ENCODE measurements at places on chromosomes 3 and 15. TPM values are rescaled to one million over a fixed set of nuclear protein-coding genes. Genes with fewer than 3 reads are reported as not detected.

- no peak for DNase-seq
These were observed 4.4 kb upstream of the ATOSA start for GRCh38 chr15:52683580-52683979.

Gene CCK
- total RNA-seq: not detected

DNA sequence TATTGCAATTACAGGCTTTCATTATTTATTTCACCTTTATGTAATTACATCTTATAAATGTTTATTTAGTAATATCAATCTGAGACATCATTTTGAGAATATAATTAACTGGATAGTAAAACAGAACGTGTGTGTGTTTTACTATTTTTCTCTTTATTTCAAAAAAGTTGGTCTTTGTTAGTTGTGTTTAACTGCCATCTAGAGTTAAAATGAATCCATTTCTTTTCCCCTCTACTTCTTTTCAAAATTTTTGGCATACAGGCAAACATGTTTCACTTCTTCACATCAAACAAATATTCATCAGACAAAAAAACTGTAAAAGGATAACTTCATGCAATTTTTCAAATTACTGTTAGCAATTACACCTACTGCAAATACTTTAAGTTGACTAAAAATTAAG is 61.1 kb downstream of the FEZF2 start:
- DNase-seq: no peak

- no peak for DNase-seq
These were observed 376.2 kb downstream of the EDEM1 start for GRCh38 chr3:5563537-5564277.

- DNase-seq: no peak
These were observed 324.6 kb upstream of the NR2F2 start for GRCh38 chr15:96005906-96006305.

- DNase-seq: peak; percentile 68
These were observed 26.3 kb upstream of the AADAC start for GRCh38 chr3:151787626-151788025.

- no peak for DNase-seq
These were observed 18.1 kb upstream of the SLC7A14 start for GRCh38 chr3:170603770-170604510.

GRCh38 chr15:90004252-90004651 is 3.1 kb downstream of the ZNF710 start:
- DNase-seq: no peak

GRCh38 chr3:193418576-193419373 is 40.2 kb upstream of the ATP13A5 start:
- peak; percentile 8 for DNase-seq

Gene TAGLN3
- not detected for total RNA-seq

DNA sequence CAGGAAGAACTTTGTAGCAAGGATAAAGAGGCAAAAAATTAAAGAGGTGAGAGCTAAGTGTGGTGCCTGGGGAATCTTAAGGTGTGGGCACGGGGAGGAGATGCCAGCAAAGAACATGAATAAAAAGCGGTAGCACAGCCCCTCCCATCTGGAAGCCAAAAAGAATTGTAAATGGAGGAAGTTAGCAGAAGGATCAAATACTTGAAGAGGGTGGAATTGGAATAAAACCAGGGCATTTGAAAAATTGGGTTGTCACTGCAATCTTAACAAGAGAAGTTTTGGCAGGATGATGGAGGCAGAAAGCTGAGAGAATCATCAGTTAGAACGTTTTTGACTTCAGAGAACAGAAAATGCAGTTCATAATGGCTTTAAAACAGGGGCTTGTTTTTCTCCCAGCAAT is 2.4 kb downstream of the CCR2 start:
- DNase-seq: peak; percentile 52

- no peak for DNase-seq
These were observed 56.3 kb upstream of the FSTL1 start for GRCh38 chr3:120506828-120507774.

Gene IGSF11
- total RNA-seq: under 0.01 TPM

- DNase-seq: no peak
These were observed 933.6 kb upstream of the ROBO1 start for GRCh38 chr3:80701349-80701748.

DNA sequence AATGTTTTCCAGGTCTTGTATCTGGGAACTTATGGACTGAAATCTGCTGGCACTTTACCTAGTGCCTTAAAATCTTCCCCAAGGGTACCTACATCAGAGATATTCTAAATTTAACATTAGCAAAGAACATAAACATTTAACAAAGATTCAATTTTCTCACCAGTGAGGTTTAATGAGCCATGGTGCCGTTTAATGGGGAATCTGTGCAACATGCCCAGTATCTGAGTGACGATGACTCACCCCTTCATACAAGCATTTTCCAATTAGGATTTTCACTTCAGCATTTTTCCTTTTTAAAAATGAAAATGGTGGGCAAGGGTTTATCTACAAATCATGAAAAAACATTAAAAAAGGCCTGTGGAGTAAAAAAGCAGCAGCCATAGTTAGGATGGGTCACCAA is 189.4 kb downstream of the SLC9A9 start:
- DNase-seq: no peak

Gene CELF6
- 0.36 TPM for total RNA-seq

- DNase-seq: no peak
These were observed 113.3 kb downstream of the PDCD6IP start for GRCh38 chr3:33911525-33912322.

Gene COL6A5
- not detected for total RNA-seq

GRCh38 chr3:100600181-100601042 is 9.0 kb upstream of the ADGRG7 start:
- no peak for DNase-seq

Gene TM4SF1
- 210 TPM for total RNA-seq

Gene DOCK3
- 0.36 TPM for total RNA-seq

DNA sequence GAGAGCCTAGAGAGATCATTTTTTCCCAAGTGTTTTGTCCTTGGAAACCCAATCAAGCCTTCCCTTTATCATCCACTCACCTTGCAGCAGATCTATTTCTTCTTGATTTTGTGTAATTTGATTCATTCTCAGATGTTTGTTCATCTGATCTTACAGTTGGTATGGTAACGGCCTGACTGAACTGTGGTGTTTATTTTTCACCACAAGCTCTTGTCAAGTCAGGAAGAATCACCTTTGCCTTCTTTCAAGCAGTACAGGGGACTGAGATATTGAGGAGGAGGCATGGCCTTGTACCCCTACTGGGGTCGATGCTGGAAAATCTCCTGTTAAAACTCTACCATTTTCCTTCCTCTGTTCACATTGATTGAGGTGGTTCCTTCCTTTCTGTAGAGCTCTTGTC is 361.4 kb upstream of the CFAP20DC start:
- DNase-seq: no peak

DNA sequence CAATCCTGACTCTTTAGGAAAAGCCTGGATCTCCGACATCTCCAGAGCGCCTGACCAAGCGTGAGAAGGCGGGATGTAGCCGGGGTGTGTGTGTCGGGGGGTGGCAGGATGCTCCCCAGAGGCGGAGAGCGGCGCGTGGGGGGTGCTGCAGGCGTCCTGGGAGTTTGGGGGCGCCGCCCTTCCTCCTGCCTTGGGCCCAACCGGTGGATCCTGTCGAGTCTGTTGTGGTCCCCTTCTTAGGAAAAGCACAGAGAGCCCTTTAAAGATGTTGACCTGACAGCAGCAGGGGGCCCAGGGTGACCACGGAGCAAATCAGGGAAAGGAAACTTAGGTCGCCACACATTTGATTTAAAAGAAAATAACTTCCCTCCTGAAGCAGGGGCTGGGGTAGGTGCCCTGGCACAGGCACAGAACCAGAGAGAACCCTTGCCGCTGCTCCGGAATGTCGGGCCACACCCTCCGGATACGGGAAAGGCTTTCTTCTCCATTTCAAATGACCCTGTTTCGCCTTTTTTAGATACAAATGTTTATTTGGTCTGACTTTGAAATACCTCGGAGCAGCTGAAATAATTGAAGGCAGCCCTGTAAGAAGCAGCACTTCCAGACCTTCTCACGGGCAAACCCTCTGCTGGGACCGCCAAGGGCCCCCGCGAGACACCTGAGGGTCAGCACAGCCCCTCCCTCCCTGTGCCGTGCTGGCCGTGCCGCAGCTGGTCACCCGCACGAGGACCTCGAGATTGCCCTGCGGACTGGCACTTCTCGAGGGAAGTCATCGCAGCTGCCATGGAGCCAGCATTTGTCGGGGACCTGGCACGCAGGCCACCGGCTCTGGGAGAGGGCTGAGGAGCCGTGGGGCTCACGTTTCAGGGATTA is 102.9 kb upstream of the KLF13 start:
- DNase-seq: peak; percentile 89

Gene CELSR3
- 1.2 TPM for total RNA-seq

DNA sequence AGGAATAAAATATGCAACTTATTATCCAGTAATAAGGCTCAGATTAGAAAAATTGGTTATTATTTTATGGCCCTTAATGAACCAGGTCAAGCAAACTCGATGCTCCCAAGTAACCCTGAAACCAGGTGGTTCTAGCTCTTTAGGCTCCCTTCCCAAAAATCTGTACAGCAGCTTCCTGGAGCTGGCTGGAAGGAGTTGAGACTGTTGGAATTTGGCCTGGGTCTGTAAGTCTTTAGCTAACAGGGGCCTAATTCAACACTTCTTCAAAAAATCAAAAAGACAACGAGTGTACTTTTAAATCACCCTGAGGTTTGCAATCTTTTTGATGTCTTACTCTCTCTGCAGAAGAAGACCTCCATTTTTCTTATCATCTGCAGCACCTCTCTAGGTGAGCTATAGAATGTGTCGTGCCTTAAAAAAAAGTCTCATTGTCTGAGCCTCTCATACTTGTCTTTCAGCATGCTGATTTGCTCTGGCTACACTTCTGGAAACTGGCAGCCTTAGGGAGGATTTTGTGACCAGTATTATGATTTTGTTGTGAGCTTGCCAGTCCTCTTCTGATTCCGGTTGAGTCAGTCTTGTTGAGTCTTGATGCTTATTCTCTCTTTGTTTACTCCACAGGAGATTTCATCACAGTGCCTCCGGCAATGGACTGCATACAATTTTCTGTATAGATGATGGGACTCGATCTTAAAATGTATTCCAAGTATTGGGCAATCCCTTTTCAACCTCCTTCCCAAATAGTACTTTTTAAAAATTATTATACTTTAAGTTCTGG is 235.0 kb upstream of the KBTBD8 start:
- no peak for DNase-seq

Measured in osteoblast (primary cell).